ENCODE measurements at places on chromosomes 5 and 9.

- no peak for DNase-seq
Observed at GRCh38 chr5:5198135-5198534, 58.0 kb downstream of the ADAMTS16 start.

DNA sequence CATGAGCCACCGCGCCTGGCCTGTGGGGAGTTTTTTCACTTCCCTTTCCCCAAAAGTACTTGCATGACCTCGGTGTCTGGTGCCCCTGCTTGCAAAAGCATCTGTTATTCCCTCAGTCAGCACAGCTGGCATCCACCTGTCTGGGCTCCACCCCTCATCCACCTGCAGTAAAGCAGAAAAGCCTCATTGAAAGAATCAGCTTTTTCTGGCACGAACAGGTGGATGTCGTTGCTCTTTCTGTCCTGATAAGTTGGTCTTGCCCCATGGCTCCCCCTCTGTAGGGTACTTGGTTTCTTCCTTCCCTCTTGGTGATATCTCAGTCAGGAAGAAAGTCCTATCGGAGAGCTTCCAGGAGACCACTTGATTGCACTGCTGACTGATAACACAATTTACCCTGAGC, 37.4 kb downstream of the WWC1 start:
- no peak for DNase-seq

- DNase-seq = no peak
Observed at GRCh38 chr9:110876929-110877328, 161.3 kb downstream of the LPAR1 start.

DNA sequence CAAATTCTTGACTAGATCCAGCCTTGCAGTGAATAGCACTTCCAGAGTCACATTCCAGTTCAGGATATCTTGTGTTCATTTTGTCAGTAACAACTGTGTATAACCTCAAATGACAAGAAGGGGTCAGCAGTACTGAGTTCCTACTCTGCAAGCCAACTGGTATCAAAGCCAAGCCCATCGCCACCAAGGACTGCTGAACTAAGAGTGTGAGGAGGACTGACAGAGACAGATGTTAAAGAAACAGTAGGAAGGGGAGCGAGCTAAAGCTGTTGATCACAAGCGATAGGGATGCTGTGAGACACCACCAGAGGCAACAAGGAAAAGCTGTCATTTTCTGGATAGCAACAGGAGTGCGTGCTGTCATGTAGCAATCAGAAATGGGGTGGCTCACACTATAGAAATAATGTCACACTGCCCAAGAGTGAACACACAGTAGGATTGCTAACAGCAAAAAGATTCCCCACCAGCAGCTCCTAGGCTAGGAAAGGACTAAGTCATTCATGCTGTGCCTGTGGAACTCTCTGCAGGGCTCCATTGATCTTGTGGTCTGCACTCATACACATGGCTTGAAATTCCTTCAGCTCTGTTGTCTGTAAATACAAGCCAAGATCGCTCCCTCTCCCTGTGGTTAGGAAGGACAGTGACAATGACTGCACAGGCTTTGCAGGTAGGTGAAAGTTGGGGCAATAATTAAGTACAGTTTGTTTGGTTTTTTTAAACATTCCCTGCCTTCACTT, 658.6 kb downstream of the NR2F1-AS1 start:
- DNase-seq = no peak

DNA sequence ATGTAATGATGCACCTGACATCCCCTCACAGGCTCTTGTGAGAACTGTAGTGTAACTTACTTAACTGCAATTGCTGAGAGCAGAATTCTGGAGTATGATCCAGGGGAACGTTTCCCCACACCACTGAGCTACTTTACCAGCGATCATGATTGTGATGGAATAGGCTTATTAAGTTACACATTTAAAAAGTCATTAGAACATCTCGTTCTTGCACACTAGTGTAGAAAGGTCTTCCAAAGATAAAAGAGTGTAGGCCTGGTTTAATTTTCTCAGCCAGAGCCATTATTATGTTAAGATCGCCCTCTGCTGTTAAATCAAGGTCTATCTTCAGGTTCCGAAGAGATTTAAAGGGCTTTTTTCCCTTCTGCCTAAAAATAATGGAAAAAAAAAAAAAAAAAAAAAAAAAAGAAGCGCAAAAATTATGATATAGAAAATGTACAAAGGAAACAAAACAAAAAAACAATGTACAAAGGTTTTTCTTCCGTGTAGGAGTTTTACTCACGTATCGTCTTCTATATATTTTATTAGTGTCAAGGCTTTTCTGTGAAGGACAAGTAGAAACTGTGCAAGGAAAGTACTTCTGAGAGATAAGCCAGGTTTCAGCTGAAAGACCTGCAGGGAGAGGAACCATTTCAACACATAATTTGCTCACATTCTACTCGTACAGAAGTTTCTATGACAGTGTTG, 18.6 kb upstream of the MOB3B start:
- DNase-seq = no peak

DNA sequence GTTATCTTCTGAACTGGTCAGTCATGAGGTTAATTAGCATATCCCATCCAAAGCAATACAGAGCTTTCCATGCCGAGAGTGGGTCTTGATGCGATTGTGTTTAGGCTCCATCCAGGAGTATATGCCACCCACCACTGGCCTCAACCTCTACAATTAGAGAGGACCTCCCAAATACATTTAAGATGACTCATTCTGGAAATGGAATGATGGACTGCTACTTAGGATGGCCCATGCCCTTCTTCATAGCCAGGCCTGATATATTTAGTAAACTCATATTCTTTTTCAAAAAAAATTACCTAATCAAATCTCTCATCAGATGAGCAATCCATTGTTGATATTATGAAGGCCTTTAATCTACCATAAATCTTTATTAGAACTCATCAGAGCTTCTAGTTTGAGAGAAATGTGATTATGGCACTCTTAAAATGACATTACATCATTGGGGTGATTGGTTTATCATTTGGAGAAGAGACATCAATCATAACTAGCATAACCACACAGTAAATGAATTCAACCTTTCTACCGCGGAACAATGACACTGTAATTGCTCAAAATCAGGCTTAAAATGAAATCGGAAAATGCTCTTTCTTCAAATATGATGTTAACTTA, 414.2 kb upstream of the WWC1 start:
- no peak for DNase-seq

GRCh38 chr5:65243161-65243560, 238.6 kb downstream of the ADAMTS6 start:
- no peak for DNase-seq

All from GM10248 (cell line).